Anterior cingulate cortex (tissue), 58 donors: ENCODE measurements at places on chromosomes 12 and 14.

- DNase-seq = no peak
Measured at GRCh38 chr12:124852329-124852831, 11.3 kb downstream of the SCARB1 start.

- no peak for DNase-seq
Measured at GRCh38 chr12:15453613-15454012, 131.3 kb downstream of the PTPRO start.

GRCh38 chr12:50110762-50111351 is 1.2 kb upstream of the COX14 start:
- DNase-seq = peak; percentile 21

DNA sequence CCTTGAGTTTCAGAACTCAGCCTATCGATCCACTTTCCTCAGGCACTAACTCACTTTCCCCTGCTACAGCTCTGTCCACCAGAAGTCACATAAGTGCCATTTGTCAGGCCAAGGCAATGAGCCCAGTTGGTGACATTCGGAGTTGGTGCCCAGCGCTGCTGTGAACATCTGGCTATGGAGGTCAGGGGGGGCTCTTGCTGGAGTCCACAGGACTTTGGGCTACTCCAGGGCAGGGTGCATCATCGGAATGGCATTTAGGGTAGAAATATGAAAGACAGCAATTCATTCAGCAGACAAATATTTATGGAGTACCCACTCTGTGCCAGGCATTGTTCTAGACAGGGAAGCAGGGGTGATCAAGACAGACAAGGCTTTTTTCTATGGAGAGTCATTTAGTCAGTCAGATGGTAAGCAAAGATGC is 1.5 kb upstream of the PPP1CC start:
- peak; percentile 72 for DNase-seq

DNA sequence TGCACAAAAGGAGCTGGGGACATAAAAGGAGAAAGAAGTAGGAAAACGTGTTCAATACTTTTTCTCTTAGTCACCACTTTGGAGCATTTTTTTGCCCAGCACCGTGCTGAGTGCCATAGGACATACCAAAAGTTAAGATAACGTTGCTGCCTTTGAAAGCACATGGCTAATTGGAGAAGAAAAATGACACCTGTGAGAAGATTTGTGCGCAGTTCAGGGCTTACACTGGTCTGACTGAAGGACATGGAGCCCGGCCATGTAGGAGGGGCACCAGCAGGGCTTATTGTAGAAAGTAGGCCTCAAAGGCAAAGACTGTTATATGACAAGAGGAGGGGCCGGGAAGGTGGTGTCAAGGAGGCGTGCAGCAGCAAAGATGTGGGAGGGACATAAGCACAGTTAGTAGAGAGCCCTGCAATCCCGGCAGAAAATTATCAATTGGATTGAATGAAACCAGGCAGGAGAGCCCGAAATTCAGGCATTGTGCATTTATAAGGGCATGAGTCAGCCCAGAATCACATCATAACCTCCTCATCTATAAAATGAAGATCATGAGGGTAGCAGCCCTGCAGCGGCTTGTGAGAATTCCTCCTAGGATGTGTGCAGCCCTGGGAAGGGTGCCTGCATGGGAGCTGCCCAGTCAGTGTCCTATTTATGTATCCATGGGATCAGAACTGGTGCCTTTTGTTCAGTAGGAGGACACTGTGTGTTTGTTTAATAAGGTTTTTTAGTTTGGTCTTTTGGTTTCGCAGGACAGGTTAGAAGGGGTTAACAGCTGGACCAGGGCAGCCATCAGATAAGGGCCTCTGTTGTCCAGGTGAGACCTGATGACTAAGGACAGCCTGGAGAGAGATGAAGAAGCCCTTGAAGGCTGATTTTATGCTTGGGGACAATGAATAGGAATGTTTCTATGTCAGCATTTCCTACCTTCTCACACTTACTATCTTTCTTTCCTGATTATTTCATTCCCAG is 122.4 kb downstream of the GPR135 start:
- DNase-seq = no peak
